Thymus (tissue), 14 donors: ENCODE measurements at places on chromosomes 6 and 20. TPM values are rescaled to one million over a fixed set of nuclear protein-coding genes. Genes with fewer than 3 reads are reported as not detected.

DNA sequence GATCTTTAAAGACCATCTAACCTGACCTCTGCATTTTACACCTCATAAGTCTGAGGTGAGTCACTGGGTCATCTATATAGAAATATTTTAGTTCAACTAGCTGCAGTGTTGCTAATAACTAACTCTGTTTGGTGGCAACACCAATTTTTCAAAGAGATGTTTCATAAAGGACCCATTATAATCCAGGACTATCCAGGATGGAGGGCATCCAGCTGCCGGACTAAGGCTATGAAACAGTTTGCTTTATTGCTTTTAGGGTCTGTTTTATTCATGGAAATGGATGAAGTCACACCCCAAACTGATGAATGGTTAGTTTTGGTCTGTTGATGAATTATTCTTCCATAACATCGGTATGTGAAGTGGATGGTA is 204.2 kb upstream of the GMDS start:
- no peak for DNase-seq

GRCh38 chr6:17859846-17860245 is 127.6 kb downstream of the KIF13A start:
- DNase-seq, result no peak

The WFDC12 gene
- total RNA-seq, result 1.0 TPM

The DLK2 gene
- total RNA-seq, result 1.5 TPM

GRCh38 chr6:148440877-148441453 is 98.3 kb downstream of the SASH1 start:
- no peak for DNase-seq

The CENPW gene
- 37.6 TPM for total RNA-seq

GRCh38 chr6:152244998-152245630 is 392.0 kb downstream of the SYNE1 start:
- no peak for DNase-seq

- no peak for DNase-seq
These were observed 31.6 kb downstream of the DSE start for GRCh38 chr6:116402108-116402937.

GRCh38 chr6:79586548-79586947 is 44.6 kb upstream of the SH3BGRL2 start:
- no peak for DNase-seq

DNA sequence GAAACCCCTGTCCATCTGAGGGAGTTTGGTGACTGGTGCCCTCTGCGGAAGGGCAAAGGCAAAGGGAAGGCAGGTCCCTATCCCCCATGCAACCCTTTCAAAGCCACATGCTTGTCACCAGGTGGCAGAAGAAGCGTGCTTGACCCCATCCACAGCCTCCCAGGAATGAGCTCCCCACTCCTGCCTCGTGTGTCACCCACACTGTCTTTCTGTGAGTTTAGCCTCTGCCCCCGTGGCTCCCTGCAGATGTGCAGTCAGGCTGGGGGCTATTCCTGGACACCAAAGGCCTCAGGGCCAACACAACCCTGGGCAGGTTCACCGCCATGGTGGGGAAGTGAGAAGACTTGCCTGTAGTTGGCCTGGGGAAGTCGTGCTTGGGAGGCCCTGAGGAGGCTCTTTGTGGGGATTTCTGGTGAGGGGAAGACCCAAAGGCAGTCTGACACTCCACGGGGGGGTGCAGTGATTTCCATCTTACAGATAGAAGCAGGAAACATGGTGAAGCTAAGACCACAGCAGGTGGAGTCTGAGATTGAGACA is 16.6 kb upstream of the PCMTD2 start:
- DNase-seq, result no peak

The MEP1A gene
- total RNA-seq, result 0.14 TPM

The THBS2 gene
- 4.2 TPM for total RNA-seq

GRCh38 chr6:81759782-81760181 is 7.3 kb upstream of the TENT5A start:
- no peak for DNase-seq

- DNase-seq, result no peak
These were observed 289.9 kb upstream of the MMS22L start for GRCh38 chr6:97572943-97573342.

DNA sequence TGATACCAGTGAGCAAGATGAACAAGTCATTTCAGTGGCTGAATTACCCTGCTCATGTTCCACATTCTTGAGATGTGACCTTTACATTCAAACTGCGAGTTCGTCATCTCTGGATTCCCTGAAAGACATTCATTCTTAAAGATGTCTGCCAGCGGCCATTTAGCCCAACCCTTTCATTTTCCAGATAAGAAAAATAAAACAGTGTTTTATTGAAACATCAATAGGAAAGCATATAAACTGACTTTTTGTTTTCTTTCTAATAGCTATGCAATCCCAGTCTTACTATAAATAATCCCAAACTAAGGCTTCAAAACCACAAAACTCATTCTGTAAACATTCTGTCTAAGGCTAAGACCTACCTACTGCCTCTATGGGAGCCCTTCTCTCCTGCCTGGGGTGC is 134.0 kb downstream of the SAMD5 start:
- DNase-seq, result no peak

The TMEM170B gene
- total RNA-seq, result 1.8 TPM

The SLC22A1 gene
- 0.28 TPM for total RNA-seq

The MYBL2 gene
- total RNA-seq, result 28.8 TPM

The TXLNB gene
- total RNA-seq, result 11.2 TPM

- no peak for DNase-seq
These were observed 4.0 kb upstream of the DSN1 start for GRCh38 chr20:36777576-36777975.

- no peak for DNase-seq
These were observed 11.3 kb downstream of the BMP7 start for GRCh38 chr20:57255183-57255582.

The CD93 gene
- 19.8 TPM for total RNA-seq

The DSP gene
- 40.7 TPM for total RNA-seq

The CDK5RAP1 gene
- total RNA-seq, result 25.6 TPM

DNA sequence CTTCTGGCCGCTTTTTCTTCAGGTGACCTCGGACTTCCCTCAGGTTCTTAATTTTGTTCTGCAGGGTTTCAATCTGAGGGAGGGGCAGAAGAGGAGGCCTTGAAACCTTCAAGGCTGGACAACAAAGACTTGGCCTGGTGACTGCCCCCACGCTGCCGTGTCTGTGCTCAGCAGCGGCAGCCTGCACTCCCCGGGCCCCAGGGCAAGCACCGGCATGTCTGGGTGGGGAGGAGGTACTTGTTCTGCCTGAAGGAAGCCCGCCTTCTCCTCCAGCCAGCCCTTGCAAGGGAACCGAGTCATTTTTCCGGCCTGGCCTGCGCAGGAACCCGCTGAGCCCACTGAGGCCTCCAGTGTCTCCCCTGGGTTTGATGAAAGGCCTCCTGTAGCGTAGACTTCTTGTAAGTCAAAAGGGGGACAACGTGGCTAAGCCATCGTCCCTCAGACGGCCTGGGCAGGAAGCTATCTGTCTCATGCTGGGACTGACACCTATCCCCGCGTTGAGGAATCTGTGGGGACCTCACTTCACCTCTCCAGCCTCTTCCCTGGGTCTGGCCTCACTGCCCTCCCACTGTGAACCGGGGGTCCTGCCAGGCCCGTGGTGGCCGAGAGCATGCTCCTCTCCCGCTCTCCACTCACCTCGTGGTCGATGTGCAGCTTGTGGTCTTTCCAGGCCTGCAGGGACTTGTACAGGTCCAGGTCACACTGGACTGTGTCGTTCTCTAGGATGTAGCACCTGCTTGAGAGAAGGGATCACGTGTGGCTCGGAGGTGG is 119.9 kb downstream of the SULF2 start:
- no peak for DNase-seq

The RSPO3 gene
- total RNA-seq, result 1.3 TPM

The BTNL2 gene
- total RNA-seq, result not detected

The SSTR4 gene
- not detected for total RNA-seq

DNA sequence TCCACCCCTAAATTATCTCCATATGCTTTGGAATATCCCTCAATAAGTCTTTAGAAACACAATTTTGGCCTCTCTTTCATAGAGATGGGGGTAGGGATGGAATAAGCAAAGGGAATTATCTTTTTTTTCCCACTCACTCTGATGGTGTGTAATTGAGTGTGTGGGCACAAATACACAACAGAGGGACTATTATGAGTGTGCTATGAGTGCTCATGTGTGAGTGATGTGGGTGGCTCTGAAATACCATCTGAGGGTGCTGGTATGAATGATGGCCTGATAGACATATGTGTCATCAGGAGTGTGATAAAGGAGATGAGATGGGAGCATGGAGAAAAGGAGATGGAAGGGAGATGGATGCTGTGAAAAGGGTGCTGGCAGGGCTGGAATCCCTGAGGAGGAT is 35.6 kb downstream of the GSS start:
- no peak for DNase-seq

GRCh38 chr6:147859071-147859470 is 350.6 kb downstream of the SAMD5 start:
- DNase-seq, result no peak

The TMEM217 gene
- total RNA-seq, result 2.4 TPM

- no peak for DNase-seq
These were observed 50.3 kb downstream of the PRR18 start for GRCh38 chr6:166257911-166258318.

DNA sequence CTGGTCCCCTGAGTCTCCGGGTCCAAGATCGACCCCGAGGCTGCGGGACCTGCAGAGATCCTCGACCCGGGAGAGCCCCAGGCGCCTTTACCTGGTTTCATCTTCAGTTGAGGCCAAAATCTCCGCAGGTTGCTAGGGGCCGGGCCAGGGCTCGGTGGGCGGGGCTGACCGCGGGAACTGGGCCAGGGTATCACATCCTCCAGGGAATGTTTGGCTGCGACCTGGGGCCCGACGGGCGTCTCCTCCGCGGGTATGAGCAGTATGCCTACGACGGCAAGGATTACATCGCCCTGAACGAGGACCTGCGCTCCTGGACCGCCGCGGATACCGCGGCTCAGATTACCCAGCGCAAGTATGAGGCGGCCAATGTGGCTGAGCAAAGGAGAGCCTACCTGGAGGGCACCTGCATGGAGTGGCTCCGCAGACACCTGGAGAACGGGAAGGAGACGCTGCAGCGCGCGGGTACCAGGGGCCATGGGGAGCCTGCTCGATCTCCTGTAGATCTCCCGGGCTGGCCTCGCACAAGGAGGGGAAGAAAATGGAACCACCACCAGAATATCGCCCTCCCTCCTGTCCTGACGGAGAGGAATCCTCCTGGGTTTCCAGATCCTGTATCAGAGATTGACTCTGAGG is 53.8 kb upstream of the POLR1H start:
- no peak for DNase-seq

The ZSCAN23 gene
- 2.3 TPM for total RNA-seq

- DNase-seq, result no peak
These were observed 1.5 kb downstream of the SH3BGRL2 start for GRCh38 chr6:79632580-79632979.

The DNAAF9 gene
- total RNA-seq, result 2.8 TPM

DNA sequence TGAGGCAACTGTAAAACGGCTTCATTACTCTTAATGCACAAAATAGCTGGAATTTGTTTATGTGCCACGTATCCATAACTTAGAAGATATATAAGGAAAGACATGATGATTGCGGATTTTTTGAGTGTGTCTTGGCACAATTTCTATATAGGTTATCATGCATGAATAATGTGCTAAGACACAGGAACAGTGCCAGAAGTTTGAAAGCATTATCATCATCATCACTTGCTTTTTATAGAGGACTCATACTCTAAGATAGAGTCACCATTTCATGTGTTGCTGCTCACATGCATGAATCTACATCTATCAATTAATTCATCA is 113.4 kb downstream of the ELOVL4 start:
- DNase-seq, result no peak

The TFAP2C gene
- 0.42 TPM for total RNA-seq

- DNase-seq, result no peak
These were observed 100.0 kb upstream of the JARID2 start for GRCh38 chr6:15145821-15146220.

- DNase-seq, result no peak
These were observed 143.4 kb upstream of the PHACTR1 start for GRCh38 chr6:12572896-12573827.
